ENCODE measurements at places on chromosomes 4 and X. TPM values are rescaled to one million over a fixed set of nuclear protein-coding genes. Genes with fewer than 3 reads are reported as not detected.

GRCh38 chrX:114049063-114049462 is 534.8 kb upstream of the HTR2C start:
- no peak for DNase-seq

- DNase-seq, result no peak
Measured at GRCh38 chr4:183637461-183637860, 21.5 kb downstream of the RWDD4 start.

- DNase-seq, result no peak
Measured at GRCh38 chr4:139144911-139145551, 32.0 kb downstream of the ELF2 start.

GRCh38 chrX:79081895-79082512 is 62.5 kb upstream of the GPR174 start:
- DNase-seq, result peak; percentile 7

GRCh38 chrX:13805241-13805640 is 11.7 kb downstream of the GPM6B start:
- DNase-seq, result no peak

- DNase-seq, result no peak
Measured at GRCh38 chrX:101217689-101218088, 1.9 kb upstream of the DRP2 start.

- no peak for DNase-seq
Measured at GRCh38 chrX:46279925-46280313, 265.3 kb downstream of the ZNF674 start.

DNA sequence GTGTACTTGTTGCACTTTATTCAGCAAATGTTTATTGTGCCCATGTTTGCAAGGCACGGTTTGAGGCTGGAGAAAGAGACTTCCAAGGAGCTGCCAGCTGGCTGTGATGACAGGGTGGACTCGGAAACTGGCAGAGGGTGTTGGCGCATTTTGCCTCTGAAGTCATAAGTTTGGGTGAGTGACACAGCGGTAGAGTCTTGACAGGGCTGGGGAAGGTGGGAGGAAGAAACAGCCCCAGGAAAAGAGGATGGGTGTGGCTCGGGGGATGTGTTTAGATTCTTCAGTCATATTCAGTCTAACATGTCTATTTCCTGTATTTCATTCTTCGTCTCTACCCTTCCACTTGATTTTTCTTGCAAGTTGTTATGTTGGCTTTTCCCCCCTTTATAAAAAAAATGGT is 77.0 kb upstream of the STOX2 start:
- no peak for DNase-seq

DNA sequence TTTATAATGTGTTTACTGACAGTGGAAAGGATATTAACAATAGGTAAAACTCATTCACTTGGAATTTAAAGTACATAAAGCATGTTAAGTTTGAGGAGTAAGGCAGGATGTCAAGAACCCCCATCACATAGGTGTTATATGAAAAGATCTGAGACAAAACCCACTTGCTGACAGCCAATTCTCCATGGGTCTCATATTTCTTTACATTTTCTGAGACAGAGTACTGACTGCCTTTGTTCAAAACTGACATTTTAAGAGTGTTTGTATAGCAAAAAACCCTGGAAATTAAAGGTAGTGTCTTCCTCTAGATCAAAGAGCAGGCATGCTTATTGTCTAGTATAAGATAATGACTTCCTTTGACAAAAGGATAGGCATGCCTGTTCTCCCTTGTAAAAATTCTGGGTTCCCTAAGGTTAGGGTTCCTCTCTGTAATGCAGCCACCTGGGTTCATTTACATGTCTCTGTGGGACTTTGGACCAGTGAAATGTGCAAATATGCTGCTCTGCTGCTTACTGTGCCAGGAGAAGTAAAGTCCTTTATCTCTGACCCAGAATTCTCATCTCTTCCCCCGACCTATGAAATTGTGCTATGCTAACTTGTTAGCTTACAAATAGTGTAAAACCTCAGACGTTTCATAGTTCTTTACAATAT is 123.6 kb downstream of the PCDH18 start:
- DNase-seq, result no peak

Gene HPGDS
- polyA plus RNA-seq, result 5.2 TPM

Gene FGF13
- polyA plus RNA-seq, result 27.9 TPM

Gene C1QTNF7
- polyA plus RNA-seq, result 24.0 TPM

Gene SPARCL1
- polyA plus RNA-seq, result 15.3 TPM

Gene SMIM43
- polyA plus RNA-seq, result 0.79 TPM

Gene PLAC8
- 4.2 TPM for polyA plus RNA-seq

Measured in renal cortex interstitium (tissue), 15 donors.